Effector CD4-positive, alpha-beta T cell (primary cell): ENCODE measurements at places on chromosomes 16 and 17.

DNA sequence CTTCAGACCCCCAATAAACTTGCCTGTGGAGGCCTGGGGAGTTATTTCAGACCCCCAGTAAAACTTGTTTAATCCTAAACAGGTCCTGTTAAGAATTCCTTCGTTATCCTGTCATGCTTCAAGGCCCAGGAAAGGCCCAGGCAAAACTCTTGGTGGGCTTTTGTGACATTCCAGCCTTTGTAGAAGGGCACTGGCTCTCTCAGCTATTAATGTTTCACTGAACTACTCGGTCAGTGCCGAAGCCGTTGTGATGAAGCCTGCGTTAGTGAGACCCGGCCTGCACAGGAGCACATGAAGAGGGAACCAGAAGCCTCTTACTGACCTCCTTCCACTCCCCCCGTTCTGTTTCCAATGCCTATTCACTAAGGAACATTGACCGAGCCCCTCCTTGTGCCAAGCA, 47.4 kb upstream of the PLCG2 start:
- no peak for DNase-seq

DNA sequence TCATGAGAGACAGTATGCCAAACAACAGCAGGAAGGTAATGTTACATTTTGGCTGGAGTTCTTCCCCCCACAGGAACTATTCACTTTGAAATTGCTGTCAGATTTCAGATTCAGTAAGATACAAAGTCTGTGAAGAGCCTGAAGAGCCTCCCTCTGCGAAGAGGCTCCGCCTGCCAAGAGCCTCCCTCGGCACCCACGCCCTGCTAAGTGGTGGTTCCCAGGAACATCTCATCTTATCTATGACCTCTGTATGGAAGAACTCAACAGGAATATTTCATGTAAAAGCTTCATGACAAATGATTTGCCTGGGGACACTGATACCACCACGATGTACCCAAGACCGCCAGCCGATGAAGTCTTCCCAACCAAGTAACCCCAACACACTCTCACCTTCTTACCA, 3.2 kb downstream of the ZC3H7A start:
- DNase-seq, result no peak

DNA sequence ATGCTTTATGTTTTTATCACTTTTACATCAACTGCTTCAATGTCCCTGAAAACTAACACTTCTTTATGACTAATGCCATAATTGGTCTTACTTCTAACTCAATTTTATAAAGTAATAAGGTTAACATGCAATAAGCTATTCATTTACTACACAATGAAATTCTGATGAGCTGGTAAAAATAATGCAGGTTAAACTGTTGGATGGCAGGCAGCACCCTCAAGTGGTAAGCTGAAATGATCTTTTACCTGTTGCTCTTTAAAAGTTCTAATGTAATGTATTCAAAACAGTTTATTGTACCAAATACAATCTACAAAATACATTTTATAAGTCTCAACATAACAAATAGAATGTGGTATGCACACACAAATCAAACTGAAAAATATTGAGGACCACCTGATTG, 1280.3 kb downstream of the CDH8 start:
- DNase-seq, result no peak

GRCh38 chr17:27879987-27880608, 13.1 kb downstream of the LYRM9 start:
- DNase-seq, result peak; percentile 53

DNA sequence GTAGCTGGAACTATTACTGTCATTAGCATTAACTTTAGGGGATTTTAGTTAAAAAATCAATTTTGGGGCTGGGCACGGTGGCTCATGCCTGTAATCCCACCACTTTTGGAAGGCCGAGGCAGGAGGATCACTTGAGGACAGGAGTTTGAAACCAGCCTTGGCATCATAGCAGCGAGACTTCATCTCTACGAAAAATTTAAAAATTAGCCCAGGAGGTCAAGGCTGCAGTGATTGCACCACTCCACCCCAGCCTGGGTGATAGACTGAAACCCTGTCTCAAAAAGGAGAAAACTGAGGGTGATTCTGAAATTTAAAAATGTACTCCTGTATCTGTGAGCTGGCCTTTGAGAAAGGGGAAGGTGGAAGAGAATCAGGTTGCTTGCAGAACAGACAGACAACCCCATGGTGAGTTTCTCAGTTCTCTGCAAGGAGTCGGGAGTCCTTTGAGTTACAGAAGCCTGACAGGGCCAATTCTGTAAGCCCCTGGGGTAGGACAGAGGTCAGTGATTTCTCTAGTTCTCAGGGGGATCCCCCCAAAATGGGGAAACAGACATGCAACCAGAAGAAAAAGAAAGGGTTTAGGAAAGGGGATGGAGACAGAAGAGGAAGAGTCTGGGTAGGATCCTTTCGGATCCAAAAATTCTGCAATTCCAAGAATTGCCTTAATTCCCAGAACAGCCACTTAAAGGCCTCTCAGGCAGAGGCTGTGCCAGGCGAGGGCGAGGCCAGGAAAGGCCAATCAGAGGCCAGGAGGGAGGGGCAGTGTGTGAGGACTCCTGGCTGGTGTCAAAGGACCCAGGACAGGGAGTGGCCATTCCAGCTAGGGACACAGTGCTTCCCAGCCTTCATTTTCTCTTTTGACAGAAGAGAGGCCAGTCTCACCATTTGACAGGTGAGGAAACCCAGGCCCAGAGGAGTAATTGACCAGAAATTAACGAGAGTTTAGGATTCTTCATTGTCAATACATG, 6.7 kb downstream of the NUPR1 start:
- DNase-seq, result no peak
